ENCODE measurements at places on chromosomes 1 and 21.

DNA sequence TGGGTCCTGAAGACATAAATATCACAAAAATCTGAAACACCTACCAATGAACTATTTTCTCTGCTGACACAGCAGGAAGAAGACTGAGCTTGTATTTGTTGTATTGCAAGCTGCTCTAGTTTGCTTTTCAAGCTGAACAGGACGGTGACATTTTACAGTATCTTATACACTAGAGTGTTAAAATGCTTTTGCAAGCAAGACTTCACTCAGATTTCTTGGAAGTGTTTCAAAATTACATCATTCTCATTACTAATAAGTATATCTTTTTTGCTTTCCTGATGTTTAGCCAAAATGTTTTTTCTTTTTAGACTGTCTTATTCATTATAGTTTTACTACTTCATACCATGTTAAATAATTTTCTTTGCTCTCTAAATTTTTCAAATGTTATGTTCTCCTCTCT, 427.1 kb upstream of the CXADR start:
- no peak for DNase-seq

DNA sequence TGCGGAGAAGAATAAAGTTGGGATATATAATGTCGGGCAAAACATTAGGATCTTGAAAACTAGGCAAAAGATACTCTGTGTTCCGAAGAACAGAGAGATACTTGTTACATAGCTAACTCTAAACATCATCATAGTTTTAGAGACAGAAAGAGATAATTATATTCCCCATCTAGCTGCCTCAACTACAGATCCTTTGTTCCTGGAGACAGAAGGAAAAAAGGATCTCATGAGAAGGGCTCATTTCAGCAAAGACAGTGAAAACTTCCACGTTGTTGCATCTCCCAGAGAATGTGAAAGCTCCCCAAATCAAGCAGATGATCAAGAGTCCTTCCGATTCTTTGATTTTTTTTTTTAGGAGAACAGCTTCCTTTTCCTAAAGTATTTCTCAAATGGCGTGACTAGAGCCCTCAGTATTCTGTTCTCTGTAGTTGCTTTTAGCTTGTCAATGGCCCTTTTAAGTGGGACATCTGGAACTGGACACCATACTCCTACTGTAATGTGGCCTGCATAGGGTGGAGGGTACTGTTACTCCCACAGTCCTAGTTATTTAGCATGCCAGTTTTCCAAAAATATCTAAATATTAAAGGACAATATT, 1048.2 kb downstream of the TTLL7 start:
- DNase-seq, result no peak

- DNase-seq, result peak; percentile 57
Observed at GRCh38 chr1:192807211-192808162, 1.4 kb upstream of the RGS2 start.

GRCh38 chr1:222529916-222530315, 18.0 kb downstream of the HHIPL2 start:
- no peak for DNase-seq

GRCh38 chr1:44757420-44757819, 17.8 kb downstream of the KIF2C start:
- DNase-seq, result no peak

Measured in activated CD8-positive, alpha-beta memory T cell treated with anti-CD3 and anti-CD28 coated beads for 24 hours (primary cell).